ENCODE measurements at places on chromosomes 3 and 15. TPM values are rescaled to one million over a fixed set of nuclear protein-coding genes. Genes with fewer than 3 reads are reported as not detected.
A peak's percentile ranks its signal among the peaks of the same experiment; 100 is the strongest.

- no peaks in the 10 kb centered on the region for H3K36me3 ChIP-seq
- no peak for DNase-seq
- H3K27me3 ChIP-seq, result no peaks in the 10 kb centered on the region
- H3K4me3 ChIP-seq, result no peak overlapping the region
- H3K4me1 ChIP-seq, result peaks cover 22% of the 10 kb centered on the region
- peak overlapping the region; percentile 45 for H3K27ac ChIP-seq
Observed at GRCh38 chr3:115550285-115550761, 73.0 kb upstream of the GAP43 start.

GRCh38 chr3:146598535-146598934, 6.6 kb downstream of the PLSCR5 start:
- H3K27me3 ChIP-seq, result no peaks in the 10 kb centered on the region
- DNase-seq, result no peak
- no peaks in the 10 kb centered on the region for H3K4me1 ChIP-seq
- H3K36me3 ChIP-seq, result no peaks in the 10 kb centered on the region

DNA sequence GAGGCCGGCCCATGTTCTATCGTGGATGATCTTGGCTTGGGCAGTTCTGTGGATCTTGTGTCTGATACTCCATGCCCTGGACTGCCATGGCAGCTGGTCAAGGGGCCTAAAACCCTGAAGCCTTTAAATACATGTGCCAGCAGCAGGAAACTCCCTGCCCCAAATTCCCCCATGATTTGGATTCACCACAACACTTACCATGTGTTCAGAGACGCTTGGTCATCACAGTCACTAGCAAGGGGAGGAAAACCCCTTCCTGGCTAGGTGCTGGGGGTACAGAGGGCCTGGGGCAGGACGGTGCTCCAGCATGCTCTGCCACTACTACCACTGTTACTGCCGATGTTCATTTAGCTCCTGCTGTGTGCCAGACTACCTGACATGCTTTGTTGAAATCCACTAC, 94.4 kb downstream of the DNAJB8 start:
- peaks cover 11% of the 10 kb centered on the region for H3K4me1 ChIP-seq
- H3K27ac ChIP-seq, result no peak overlapping the region
- H3K4me3 ChIP-seq, result no peak overlapping the region
- H3K36me3 ChIP-seq, result no peaks in the 10 kb centered on the region
- no peaks in the 10 kb centered on the region for H3K27me3 ChIP-seq
- no peak for DNase-seq

GRCh38 chr3:11604139-11604892, 39.4 kb downstream of the VGLL4 start:
- DNase-seq, result no peak
- H3K27ac ChIP-seq, result peak overlapping the region; percentile 94
- H3K4me3 ChIP-seq, result peak overlapping the region; percentile 37
- H3K27me3 ChIP-seq, result no peaks in the 10 kb centered on the region
- no peaks in the 10 kb centered on the region for H3K36me3 ChIP-seq
- peaks cover 88% of the 10 kb centered on the region for H3K4me1 ChIP-seq

GRCh38 chr3:126964950-126965349, 18.0 kb upstream of the PLXNA1 start:
- H3K4me3 ChIP-seq, result no peak overlapping the region
- no peaks in the 10 kb centered on the region for H3K36me3 ChIP-seq
- H3K27ac ChIP-seq, result no peak overlapping the region

DNA sequence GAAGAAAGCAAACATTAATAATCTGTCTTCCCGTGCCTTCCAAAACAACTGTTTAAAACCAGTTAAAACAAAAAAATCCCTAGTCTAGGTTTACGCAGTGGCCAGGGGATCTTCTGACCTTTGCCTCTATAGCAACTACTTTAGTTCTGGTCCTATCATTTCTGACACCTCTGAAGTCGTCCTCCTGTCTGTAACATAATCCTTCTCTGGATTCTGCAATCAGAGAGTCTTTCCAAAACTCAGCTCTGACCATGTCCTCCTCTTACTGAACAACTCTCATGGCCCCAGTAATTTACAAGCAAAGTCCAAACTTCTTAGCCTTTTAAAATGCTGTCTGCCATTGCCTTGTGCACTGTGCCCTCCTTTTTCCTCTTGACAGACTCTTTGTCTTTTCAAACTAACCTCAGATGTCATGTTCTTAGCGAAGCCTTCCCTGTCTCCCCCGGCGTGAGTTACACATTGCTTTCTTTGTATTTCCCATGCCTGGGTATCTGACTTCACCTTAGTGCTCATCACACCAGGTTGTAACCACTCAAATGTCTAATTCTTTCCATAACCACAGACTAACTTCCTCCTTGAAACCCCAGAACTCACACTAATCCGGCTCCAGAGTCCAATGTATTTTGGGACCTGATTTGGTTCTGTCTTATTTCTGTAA, 105.2 kb upstream of the BNIP2 start:
- DNase-seq, result no peak
- no peaks in the 10 kb centered on the region for H3K27me3 ChIP-seq
- no peaks in the 10 kb centered on the region for H3K4me1 ChIP-seq
- H3K27ac ChIP-seq, result no peak overlapping the region
- no peak overlapping the region for H3K4me3 ChIP-seq

GRCh38 chr15:75928680-75929608, 25.3 kb downstream of the FBXO22 start:
- H3K27ac ChIP-seq, result no peak overlapping the region
- H3K27me3 ChIP-seq, result no peaks in the 10 kb centered on the region
- H3K4me1 ChIP-seq, result peaks cover 9% of the 10 kb centered on the region
- no peak for DNase-seq
- peaks cover 12% of the 10 kb centered on the region for H3K36me3 ChIP-seq

DNA sequence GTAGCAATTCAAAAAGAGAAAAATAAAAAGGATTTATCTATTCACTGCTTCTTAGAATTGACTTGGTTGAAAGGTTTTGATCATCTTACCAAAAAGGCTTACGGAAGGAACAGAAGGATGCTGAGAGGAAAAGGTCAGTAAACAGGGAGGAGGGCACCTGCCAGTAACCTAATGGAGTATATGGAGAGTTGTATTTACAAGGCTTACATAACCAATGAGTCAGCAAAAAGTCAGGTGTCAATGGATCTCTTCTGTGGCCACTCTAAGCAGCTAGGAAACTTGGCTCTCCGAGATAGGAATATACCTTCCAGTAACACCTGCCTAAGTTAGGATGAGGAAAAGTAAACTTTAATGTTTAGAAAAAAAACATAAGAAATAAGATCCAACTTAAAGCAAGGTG, 80.5 kb upstream of the PLXND1 start:
- no peaks in the 10 kb centered on the region for H3K36me3 ChIP-seq
- no peak overlapping the region for H3K4me3 ChIP-seq
- no peaks in the 10 kb centered on the region for H3K4me1 ChIP-seq
- no peaks in the 10 kb centered on the region for H3K27me3 ChIP-seq
- no peak for DNase-seq

DNA sequence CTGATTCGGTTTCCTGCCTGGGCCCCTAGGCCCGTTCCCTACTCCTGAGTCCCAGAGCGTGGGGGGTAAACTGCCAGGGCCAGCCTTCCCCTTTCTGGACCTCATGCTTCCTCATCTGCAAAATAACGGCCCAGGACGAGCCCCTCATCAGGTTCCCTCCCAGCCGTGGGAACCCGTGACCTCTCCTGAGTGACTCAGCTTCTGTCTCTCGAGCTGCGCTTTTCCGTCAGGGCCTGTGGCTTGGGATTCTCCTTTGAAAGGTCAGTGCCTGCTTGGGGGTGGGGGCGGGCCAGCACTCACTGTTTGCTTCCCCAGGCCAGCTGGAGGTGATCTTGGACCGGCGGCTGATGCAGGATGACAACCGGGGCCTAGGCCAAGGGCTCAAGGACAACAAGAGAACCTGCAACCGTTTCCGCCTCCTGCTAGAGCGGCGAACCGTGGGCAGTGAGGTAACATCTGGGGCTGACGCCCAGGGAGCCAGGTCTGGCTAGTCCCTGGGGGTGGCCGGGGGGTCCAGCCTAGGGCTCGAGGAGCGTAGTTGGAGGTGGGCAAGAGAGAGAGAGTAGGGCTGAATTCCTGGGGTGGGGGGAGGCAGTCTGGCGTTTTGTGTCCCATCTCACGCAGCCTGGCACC, 12.8 kb downstream of the MAN2A2 start:
- peaks cover 80% of the 10 kb centered on the region for H3K36me3 ChIP-seq
- H3K27me3 ChIP-seq, result no peaks in the 10 kb centered on the region
- no peak overlapping the region for H3K27ac ChIP-seq
- DNase-seq, result no peak
- H3K4me1 ChIP-seq, result no peaks in the 10 kb centered on the region

The TMEM207 gene
- total RNA-seq, result not detected

The SLC9C1 gene
- not detected for total RNA-seq

The HESX1 gene
- total RNA-seq, result 2.0 TPM

The SPSB4 gene
- 0.41 TPM for total RNA-seq

The MANF gene
- total RNA-seq, result 42.6 TPM

The PIF1 gene
- 1.1 TPM for total RNA-seq

DNA sequence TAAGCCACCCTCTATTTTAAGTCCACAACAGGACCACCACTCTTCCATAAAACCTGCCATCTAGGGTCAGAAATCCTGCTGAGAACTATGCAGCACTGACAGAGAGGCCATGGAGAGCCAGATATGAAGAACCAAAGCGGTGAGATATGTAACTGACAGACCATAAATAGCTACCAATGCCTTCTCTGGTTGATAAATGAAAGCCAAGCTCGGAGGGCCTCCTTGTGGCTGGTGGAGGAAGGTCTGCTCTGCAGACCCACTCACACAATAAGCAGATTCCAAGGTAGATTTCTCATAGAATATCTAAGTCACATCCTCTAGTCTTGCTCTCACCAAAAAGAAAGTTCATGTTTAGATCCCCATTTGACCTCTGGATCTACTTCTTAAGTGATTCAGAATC, 38.9 kb downstream of the RYK start:
- H3K4me3 ChIP-seq, result no peak overlapping the region
- H3K27ac ChIP-seq, result no peak overlapping the region
- no peak for DNase-seq
- H3K27me3 ChIP-seq, result no peaks in the 10 kb centered on the region

The EAF1 gene
- 34.3 TPM for total RNA-seq

DNA sequence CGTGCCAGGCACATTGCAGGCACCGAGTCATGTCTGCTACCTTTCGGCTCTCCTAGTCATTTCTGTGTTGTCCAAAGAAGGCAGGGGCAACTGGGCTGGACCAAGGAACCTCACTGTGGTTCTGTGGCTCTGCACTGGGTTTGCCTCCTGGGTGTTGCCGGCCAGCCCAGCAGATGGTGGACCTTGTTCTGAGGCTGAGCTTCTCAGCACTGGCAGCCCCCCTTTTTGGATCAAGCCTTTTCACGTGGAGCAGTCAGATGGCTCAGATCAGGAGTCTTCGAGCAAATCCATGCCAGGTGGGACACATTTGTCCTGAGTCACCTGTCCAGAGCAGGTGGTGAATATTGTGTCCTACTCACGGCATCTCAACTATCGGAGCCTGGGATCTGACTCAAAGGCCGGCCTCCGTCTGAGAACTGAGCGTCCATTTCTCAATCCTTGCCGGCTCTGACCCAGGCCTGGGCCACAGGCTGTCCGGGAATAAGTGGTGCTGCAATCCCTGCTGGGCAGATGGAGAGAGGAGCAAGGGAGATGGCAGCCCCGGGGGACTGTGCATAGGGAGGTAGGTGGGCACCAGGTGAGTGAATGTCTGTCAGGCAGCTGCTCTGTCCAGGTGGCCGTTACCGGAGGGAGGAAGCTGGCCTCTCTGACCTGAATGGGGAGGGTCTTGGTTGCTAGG, at the start of gene IL16:
TSS of gene IL16 (plus strand) at position 304 of the 679 bp plus-strand sequence. CDS start 28,521 bp downstream, outside the sequence.
- no peak within 1 kb of the TSS for H3K4me3 ChIP-seq
- no peak within 1 kb of the TSS for H3K27ac ChIP-seq
- DNase-seq, result no peak
- H3K27me3 ChIP-seq, result no peaks in the 10 kb centered on the region
- no peaks in the 10 kb centered on the region for H3K4me1 ChIP-seq

The GOLGA8S gene
- 0.14 TPM for total RNA-seq

The CERS3 gene
- total RNA-seq, result not detected

GRCh38 chr3:13569641-13570390, 20.9 kb downstream of the FBLN2 start:
- H3K4me3 ChIP-seq, result no peak overlapping the region
- DNase-seq, result no peak
- H3K27ac ChIP-seq, result no peak overlapping the region
- H3K36me3 ChIP-seq, result no peaks in the 10 kb centered on the region
- H3K4me1 ChIP-seq, result no peaks in the 10 kb centered on the region

The CCDC54 gene
- total RNA-seq, result not detected

The AGBL1 gene
- total RNA-seq, result not detected

DNA sequence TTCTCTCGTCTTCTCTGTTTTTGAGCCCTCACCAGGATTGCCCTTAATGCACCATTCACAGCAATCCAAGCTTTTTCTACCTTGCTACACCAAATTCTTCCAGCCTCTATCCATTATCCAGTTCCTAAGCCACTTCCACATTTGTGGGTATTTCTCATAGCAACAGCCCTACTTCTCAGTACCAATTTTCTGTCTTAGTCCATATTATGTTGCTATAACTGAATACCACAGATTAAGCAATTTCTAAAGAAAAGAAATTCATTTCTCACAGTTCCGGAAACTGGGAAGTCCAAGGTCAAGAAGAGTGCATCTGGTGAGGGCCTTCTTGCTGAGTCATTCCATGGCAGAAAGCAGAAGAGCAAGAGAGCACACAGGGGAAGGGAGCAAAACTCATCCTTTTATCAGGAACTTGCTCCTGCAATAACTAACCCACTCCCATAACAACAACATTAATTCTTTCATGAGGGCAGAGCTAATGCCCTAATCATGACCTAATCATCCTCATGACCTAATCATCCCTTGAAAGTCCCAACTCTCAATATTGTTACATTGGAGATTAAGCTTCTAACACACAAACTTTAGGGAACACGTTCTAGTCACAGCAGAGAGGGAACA, 9.7 kb upstream of the EIF1B start:
- H3K4me3 ChIP-seq, result no peak overlapping the region
- no peaks in the 10 kb centered on the region for H3K27me3 ChIP-seq
- no peak overlapping the region for H3K27ac ChIP-seq
- H3K4me1 ChIP-seq, result peaks cover 9% of the 10 kb centered on the region

The HIGD2B gene
- total RNA-seq, result not detected

GRCh38 chr3:37054370-37054769, 61.1 kb downstream of the MLH1 start:
- no peaks in the 10 kb centered on the region for H3K27me3 ChIP-seq
- H3K4me1 ChIP-seq, result peaks cover 81% of the 10 kb centered on the region
- H3K4me3 ChIP-seq, result no peak overlapping the region
- peaks cover 35% of the 10 kb centered on the region for H3K36me3 ChIP-seq
- H3K27ac ChIP-seq, result peak overlapping the region; percentile 56

The SV2B gene
- not detected for total RNA-seq

The PAK6 gene
- total RNA-seq, result 0.68 TPM

- no peaks in the 10 kb centered on the region for H3K27me3 ChIP-seq
- H3K36me3 ChIP-seq, result no peaks in the 10 kb centered on the region
Observed at GRCh38 chr3:127172781-127173515, 20.0 kb upstream of the PRR23E start.

The IL16 gene
- total RNA-seq, result 17.1 TPM

DNA sequence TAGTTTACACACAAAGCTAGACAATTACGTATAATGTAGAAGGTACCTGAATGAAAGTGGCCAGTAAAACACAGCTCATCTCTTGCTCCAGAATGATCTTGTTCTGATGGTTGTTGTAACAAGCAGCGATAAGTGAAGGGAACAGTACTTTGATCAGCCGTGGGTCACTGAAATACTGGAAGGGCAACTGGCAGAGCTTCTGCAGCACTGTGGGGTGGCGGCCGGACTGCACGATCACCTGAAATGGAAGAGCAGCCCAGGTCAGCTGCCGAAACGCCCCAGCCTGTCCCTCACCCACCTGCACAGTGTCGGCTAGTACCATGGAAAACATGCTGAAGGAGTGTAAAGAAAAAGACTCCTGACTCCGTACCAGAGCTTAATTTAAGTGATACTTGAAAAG, 17.3 kb downstream of the ISL2 start:
- no peak for DNase-seq
- H3K27me3 ChIP-seq, result no peaks in the 10 kb centered on the region
- H3K36me3 ChIP-seq, result peaks cover 3% of the 10 kb centered on the region
- no peak overlapping the region for H3K4me3 ChIP-seq

The C3orf62 gene
- 5.4 TPM for total RNA-seq
